Pulmonary artery endothelial cell (primary cell): ENCODE measurements at places on chromosomes 3 and 15.

DNA sequence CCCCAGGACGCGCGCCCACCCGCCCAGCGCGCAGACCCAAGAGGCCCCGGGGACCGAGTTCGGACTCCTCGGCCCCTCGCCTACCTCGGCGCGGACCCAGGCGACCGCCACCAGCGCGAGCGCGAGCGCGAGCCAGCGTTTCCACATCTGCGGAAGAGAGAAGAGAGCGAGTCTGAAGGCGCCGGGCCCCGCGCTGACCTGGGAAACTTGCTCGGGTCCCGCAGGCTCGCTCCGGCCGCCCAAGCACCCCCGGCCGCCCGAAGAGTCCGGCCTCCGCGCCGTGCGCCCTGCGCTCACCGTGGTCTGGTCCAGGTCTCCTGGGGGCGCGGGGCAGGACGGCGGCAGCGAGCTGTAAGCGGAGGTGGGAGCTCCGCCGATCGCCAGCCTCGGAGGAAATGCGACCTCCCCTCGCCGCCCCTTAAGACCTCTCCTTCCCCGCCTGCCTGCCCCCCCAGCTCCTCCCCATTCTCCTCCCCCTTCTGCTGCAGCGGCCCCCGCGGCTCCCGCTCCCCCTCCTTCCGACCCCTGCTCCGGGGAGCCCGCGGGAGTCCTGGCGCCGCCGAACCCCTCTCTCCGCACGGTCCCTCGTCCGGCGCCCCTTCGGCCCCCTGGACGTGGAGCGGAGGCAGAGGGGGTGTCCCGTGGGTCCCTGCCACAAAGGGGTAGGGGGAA, at the start of gene FSTL1:
Gene FSTL1, minus strand, starts transcription at position 393 of the 672 bp plus-strand sequence. Its CDS starts 246 bp downstream, at position 147.
- no peak for DNase-seq

DNA sequence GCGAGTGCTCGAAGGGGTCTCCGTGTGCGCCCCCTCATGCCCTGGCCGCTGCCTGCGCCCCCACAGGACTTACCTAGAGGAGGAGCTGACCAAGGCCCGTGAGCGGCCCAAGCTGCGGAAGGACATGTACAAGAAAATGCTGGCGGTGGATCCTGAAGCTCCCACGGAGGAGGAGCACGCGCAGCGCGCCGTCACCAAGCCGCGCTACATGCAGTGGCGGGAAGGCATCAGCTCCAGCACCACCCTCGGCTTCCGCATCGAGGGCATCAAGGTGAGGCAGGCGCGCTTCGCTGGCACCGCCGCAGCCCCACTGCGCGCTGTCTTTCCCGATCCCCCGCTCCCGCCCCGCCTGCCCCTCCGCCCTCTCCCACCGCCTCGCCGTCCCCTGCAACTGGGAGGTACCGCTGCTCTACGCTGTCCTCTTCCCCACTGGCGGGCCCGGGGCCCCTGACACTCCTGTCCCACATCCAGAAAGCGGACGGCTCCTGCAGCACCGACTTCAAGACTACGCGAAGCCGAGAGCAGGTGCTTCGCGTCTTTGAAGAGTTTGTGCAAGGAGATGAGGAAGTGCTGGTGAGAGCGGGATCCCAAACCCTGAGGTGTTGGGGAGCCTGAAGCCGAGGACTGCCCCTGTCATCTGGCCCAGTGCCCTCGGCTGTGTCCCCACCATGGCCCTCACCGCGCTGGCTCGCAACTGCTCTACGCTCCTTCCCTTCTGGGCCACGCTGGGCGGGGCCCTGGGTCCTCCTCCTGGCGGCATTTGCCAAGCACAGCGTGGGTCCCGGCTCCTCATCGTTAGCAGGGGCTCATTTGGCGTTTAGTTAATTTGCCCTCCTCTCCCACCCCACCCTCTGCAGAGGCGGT, 8.5 kb downstream of the ITPKA start:
- no peak for DNase-seq

- no peak for DNase-seq
Observed at GRCh38 chr3:31755926-31756658, 223.4 kb downstream of the STT3B start.

GRCh38 chr3:54706738-54707137, 221.1 kb downstream of the LRTM1 start:
- DNase-seq: no peak

GRCh38 chr3:39173318-39174125, 18.9 kb downstream of the XIRP1 start:
- DNase-seq: no peak
